MG63 (cell line): ENCODE measurements at places on chromosomes 12 and 14. TPM values are rescaled to one million over a fixed set of nuclear protein-coding genes. Genes with fewer than 3 reads are reported as not detected.

- no peak for DNase-seq
Observed at GRCh38 chr12:54569995-54570528, 18.4 kb downstream of the PPP1R1A start.

DNA sequence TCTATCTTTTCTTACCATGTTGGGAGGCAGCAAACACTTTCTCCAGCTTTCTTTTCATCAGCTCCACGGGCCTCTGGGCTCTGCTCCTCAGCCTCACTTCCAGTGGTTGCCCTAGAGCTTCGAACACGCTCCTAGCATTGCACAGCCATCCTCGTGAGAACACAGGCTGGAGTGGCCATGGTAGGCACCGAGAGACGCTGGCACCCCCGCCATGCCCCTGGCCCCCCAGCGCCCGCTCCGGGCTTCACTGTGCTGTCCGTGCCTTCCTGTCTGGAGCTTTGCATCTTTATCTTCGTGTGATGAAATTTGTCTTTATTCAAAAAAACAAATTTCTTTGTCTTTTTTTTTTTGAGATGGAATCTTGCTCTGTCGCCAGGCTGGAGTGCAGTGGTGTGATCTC lies 352.2 kb downstream of the TMEM121 start:
- no peak for DNase-seq

GRCh38 chr14:62006116-62006731 lies 244.0 kb downstream of the SNAPC1 start:
- DNase-seq, result no peak

- no peak for DNase-seq
Observed at GRCh38 chr14:21612324-21612723, 22.4 kb downstream of the OR10G2 start.

Gene COL2A1
- not detected in 2 replicates for total RNA-seq
